ENCODE measurements at places on chromosomes 2 and 18. TPM values are rescaled to one million over a fixed set of nuclear protein-coding genes. Genes with fewer than 3 reads are reported as not detected.

DNA sequence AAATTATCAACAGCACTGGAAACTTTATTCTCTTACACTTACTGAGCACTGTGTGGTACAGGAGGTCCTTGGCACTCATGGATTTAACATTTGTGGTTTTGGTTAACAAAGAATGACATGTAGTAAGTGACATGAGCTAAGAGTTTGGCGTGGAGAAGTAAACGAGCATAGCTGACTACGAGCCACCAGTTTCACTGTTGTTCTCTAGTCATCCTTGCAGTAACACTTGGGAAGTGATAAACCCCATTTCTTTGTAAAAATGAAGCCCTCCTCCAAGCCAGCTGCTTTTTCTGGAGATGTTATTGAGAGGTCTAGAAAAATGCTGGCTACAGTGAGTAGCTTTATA lies 32.7 kb downstream of the QPCT start:
- no peak for DNase-seq

GRCh38 chr2:86372641-86373502 lies 35.4 kb upstream of the REEP1 start:
- no peak for DNase-seq

DNA sequence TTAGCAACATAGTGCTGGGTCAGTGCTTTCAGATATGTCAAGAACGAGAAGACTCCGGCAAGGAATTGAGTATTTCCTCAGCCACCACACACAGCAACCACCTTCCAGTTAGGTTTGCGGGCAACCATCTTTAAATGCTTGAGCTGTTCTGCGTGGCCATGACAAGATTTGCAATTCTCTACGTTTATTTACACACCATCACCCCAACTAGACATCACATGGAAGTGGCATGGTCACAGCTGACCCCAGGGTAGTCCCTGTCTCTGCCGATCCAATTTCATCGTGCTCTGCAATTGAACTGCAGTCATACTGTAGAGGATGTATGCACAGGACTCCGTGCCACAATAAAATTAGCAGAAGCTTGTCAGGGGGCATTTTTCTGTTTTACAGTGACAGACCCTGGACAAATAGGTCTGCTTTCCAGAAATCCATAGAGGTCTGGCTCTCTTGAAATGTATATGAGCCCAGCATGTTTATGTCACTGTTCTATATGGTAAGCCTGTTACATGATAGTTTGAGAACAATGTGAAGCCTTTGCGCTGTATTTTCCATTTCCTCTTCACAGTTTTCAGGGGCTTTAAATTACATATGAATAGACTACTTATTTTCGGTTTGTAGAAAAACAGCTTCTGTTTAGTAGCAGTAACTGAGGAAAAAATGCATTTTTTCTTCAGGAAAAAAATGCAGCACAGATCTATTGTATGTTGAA lies 605.2 kb downstream of the NR4A2 start:
- DNase-seq = no peak

GRCh38 chr2:208269091-208269490 lies 3.0 kb downstream of the PIKFYVE start:
- no peak for DNase-seq

DNA sequence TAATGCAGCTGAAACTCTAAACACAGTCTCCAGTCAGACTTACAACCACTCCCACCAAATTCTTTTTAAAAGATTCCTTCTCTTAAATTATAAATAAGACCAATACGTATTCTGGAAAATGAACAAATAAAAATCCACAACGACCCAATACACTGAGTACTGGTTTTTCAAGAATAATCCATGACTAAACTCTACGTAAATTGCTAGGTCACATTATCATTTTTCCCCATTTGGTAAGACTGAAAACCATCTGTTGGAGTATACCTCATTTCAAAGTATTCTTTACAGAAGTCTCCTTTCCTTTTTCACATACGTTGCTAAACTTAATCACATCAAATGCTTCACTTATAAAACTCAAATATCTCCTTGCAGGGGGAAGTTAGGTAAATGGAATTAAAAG lies 6.0 kb downstream of the ZNF516 start:
- DNase-seq = no peak

- no peak for DNase-seq
These were observed 663.3 kb upstream of the CHAC2 start for GRCh38 chr2:53104263-53104662.

GRCh38 chr2:30781961-30782533 lies 25.2 kb downstream of the CAPN13 start:
- no peak for DNase-seq

DNA sequence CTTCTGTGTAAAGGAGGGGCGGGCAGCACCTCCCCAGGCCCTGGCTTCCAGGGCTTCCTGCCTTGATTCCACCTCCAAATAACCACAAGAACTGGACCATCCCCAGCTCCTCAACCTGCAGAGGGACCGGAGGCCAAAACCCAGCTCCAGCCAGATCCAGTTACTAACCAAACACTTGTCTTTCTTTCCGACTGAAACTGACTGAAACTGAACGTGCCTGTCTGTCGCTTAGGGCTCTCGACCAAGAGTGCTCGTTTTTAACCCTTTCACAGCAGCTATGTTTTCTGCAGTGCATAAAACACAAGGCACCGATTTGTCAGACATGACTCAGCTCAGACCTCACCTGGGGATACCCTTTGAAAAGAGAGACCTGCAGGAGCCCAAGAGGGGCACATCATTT lies 249.9 kb upstream of the SIX2 start:
- no peak for DNase-seq

GRCh38 chr2:23824777-23825212 lies 102.1 kb downstream of the ATAD2B start:
- DNase-seq = peak; percentile 32

GRCh38 chr2:107414376-107414775 lies 412.3 kb upstream of the RGPD4 start:
- DNase-seq = no peak

DNA sequence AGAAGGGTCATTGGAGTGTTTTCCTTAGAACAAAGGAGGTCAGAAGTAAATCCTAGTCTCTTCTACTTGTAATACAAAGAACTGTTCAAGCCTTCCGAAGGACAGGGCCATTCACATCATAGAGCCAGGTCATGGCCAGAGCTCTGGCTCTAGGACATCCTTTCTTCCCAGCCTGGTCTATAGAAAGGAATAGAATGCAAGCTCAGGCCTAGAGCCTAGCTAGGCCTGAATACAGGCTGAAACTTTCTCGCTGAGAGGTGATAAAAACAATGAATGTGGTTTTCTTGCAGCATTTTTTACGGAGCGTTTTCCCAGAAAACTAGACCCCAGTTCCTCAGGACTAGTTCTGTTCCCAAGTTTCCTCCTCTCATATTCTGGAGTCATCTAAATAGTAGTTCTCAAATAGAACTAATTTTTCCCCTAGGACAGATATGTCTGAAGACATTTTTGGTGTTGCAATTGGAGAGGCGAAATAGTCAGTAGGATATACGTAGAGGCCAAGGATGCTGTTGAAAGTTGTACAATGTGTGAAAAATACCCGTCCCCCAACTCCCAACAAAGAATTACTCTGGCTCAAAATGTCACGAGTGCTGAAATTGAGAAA lies 6.8 kb downstream of the UGT1A6 start:
- no peak for DNase-seq

- no peak for DNase-seq
These were observed 251.8 kb upstream of the NETO1 start for GRCh38 chr18:73119574-73119973.

DNA sequence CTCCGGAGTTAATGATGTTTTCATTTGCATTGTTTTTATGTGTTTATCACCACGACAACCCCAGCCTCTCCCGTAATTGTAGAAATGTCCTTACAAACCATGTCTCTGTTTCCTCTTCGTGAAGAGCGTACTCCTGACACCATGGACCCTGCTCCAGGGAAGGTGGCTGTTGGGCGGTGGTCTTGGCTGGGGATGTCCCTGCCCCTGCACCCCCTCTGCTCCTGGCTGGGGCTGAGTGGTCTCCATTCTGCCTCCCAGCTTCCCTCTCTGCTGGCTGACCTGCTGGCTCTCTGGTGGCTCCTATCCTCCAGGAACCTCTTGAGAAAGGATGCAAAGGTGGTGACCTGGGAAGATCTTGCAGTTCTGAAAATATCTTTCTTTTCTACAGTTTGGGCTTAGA lies 81.1 kb downstream of the ASB1 start:
- no peak for DNase-seq

GRCh38 chr2:237675316-237675715 lies 47.9 kb downstream of the LRRFIP1 start:
- DNase-seq = no peak

DNA sequence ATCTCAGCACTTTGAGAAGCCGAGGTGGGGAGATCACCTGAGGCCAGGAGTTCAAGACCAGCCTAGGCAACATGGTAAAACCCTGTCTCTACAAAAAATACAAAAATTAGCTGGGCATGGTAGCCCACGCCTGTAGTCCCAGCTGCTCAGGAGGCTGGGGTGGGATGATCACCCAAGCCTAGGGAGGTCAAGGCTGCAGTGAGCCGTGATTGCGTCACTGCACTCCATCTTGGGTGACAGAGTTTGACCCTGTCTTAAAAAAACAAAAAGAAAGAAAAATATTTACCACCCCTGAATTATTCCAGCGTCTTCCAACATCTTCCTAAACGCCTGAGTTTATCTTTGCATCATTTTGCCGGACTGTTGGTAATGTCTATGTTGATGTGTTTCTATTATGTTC lies 6.2 kb upstream of the IGFBP5 start:
- no peak for DNase-seq

GRCh38 chr2:234278556-234279255 lies 218.2 kb downstream of the ARL4C start:
- DNase-seq = no peak

DNA sequence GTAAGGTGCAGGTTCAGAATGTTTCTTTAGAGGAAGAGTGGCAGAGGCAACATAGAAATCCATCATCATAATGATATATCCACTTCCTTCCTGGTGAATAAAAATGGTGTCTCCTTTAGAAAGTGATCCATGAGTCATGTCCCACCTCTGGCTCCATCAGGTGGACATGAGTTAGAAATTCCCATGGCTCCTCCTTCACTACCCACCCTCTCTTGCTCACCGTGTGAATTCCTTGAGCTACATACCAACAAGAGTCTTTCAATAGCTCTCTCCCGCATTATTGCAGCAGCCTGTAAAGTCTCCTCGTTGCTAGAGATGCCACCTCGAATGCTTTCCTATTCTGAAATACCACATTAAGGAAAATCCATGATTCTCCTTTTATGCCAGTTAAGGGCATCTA lies 317.6 kb downstream of the LNPK start:
- DNase-seq = no peak

- DNase-seq = no peak
These were observed 28.6 kb downstream of the MARCO start for GRCh38 chr2:118970396-118971135.

GRCh38 chr2:238119756-238120462 lies 18.6 kb upstream of the KLHL30 start:
- DNase-seq = no peak

DNA sequence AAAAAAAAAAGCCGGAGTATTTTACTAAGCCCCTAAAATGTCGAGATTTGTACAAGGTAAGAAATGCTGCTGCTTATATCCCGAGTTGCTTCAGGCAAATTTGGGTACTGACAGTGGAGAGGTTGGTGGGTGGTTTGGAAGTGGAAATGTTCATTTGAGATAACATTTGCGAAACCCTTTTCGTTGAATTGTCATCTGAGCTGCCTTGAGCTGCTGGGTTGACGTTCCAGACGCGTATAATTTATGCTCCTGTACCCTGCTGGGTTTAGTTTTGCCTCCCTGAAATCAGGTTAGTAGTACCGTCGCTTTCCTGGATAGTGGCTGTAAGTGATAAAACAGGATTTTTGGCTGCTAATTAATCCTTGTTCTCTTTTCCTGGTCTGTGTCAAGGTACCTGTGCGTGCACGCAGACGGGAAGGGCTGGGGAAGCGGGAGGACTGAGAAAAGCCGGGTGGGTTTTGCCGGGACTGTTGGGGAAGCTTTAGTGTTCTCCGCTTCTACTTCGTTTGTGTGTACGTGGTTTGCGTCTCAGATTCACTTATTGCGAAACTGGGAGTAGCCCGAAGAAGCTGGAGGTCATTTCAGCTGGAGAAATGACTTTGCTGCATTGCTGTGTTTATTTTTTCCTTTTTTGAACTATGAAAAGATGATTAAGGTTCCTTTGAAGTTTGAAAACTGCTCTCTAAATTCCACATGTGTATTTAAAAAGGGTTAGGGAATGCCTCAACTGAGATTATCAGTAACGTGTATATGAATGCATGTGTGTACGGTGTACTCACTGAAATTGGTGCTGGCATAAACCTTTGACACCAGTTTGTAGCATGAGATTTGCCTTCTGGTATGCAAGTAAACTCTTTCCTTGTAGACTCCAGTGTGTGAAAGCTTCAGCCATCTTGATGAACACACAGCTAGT lies 709 bp downstream of the UGP2 start:
- peak; percentile 32 for DNase-seq

GRCh38 chr18:42192251-42193248 lies 237.5 kb downstream of the PIK3C3 start:
- no peak for DNase-seq

The SMIM21 gene
- total RNA-seq = not detected

The UPP2 gene
- 0.16 TPM for total RNA-seq

The ASPRV1 gene
- 2.9 TPM for total RNA-seq

The RAB17 gene
- total RNA-seq = 1.7 TPM

The ALK gene
- 1.0 TPM for total RNA-seq

The PAX8 gene
- 0.26 TPM for total RNA-seq

The MBD1 gene
- 39.9 TPM for total RNA-seq

Measured in urinary bladder (tissue), 4 donors.